ENCODE measurements at places on chromosomes 13 and 19. TPM values are rescaled to one million over a fixed set of nuclear protein-coding genes. Genes with fewer than 3 reads are reported as not detected.

The CDX2 gene
- total RNA-seq, result not detected

The SYCN gene
- not detected for total RNA-seq

The ZNF772 gene
- total RNA-seq, result 24.0 TPM

The EDDM13 gene
- not detected for total RNA-seq

The ENOX1 gene
- 6.8 TPM for total RNA-seq
